Brain pericyte (primary cell): ENCODE measurements at places on chromosomes 3 and 15.

- DNase-seq, result no peak
Measured at GRCh38 chr3:193129607-193130006, 111.4 kb upstream of the PLAAT1 start.

GRCh38 chr15:34111488-34111887 lies 9.6 kb downstream of the PGBD4 start:
- no peak for DNase-seq

DNA sequence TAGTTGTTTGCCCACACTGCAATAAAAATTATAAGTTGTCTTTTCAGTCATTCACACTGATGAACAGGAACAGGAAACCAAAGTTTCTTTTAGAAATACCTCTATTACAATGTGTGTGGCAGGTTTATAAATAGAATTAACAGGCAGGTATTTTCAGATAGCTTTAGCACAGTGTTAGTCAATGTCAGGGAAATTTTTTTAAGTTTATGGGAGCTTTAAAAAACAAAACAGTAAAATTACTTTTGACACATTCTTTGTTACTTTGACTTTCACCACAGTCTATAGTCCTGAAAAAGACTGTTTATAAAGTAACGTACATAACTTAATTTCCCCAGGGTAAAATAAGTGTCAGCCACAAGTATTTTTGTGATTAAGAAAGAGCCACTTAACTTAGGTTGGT lies 38.1 kb downstream of the SERPINI1 start:
- no peak for DNase-seq

DNA sequence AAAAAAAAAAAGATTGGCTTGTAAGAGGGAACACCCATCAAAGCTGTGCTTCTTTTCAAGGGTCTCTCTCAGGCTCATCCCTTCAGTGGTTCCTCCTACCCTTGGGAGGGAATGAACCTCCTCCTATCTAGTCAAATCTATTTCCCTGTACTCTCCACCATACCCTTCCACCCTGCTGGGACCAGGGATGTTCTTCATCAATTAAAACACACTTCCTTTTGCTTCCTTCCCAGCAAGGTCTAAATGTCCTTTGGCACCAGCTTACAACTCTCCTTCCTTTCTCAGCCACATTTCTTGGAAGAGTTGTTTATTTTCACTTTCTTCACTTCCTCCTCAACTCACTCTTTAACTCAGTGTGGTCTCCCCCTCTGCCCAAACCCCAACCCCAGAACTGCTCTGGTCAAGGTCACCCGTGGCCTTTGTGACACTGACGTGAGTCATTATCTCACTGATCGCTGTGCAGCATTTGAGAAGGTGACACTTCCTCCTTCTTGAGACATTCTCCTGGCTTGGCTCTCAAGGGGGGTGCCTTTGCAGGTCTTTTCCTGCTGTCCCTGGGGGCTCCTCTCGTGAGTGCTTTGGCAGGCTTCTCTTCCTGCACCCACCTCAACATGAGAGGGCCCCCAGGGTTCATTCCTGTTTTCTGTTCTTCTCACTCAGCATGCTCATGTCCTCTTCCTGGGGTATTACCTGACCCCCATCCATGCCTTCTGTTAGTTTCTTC lies 210.5 kb upstream of the TLE3 start:
- no peak for DNase-seq

DNA sequence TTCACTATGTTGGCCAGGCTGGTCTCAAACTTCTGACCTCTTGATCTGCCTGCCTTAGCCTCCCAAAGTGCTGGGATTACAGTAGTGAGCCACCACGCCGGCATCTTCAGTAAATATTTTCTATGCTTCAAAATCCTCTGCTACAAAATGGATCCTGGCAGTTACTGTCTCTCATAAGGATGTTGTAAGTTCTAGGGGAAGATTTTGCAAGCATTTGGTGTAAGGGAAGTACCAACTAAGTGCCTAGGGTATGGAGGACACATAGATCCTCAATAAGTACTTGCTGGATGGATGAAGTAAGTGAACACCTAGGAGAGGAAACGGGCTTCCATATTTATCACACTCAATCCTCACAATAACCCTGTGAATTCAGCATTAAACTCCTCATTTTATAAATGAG lies 6.6 kb downstream of the TM4SF4 start:
- DNase-seq, result no peak

DNA sequence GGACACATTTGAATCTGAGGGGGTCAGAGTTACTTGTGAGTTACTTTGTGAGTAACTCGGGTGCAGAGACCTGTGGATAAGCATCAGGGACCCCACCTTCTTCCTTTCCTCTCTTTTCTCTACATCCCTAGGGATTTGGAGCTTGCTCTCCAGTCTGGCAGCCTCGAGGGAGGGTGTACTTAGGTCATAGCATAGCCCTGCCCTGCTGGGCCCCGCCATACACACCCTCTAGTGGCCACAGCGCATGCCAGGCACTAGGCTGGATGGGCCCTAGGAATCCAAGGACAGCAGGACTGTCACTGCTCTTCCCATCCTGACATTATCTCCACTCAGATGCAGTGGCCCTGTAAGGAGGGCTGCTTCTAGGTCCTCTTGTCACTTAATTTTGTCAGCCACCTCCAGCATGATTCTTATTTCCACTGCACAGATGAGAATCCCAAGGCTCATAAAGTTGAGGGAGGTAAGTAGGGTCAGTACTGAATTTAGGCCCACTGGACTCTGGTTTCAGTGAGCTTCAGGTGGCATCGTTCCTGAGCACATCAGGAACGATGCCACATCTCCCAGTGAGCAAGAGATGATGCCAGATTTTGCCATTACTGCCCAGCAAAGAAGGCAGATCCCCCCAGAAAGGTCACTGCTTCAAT lies 3.6 kb upstream of the SMAD6 start:
- no peak for DNase-seq

DNA sequence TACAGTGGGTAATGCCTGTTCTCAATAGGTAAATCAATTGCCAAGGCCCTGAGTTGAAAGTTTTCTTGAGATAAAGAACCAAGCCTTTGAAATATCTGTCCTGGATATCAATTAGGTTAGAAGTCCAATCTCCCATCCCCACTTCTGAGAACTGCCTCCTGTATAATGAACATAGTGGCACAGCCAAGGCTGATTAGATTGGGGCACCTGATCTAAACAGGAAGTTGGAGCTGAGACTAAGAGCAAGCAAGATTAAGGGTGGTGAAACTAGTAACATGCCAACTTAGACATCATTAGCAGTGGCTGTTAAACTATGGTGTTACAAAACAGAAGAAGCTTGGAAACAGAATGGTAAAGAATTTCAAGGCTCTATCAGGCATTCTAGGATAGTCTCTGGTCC lies 137.7 kb upstream of the TMEM108 start:
- DNase-seq, result no peak

DNA sequence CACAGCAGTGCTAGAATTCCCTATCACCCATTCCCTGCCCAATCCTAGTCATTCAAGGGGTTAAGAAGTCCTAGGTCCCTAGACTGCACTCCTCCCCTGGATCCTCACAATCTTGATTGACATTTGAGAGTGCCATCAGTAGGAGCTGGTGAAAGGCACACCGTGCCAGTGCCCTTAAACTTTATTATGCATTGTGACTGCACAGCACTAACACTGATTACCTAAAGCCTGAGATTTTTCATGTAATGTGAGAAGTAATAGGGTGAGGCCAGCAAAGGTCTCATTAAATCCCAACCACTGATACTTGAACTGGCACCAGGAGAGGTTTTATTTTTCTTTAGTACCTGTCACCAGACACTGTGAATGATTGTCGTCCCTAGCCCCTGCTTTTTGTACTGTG lies 16.3 kb downstream of the GXYLT2 start:
- DNase-seq, result no peak

- DNase-seq, result no peak
Measured at GRCh38 chr3:45098310-45098709, 47.9 kb downstream of the CDCP1 start.

- peak; percentile 31 for DNase-seq
Measured at GRCh38 chr3:101513419-101513986, 491 bp upstream of the SENP7 start.

- no peak for DNase-seq
Measured at GRCh38 chr3:148880681-148881080, 15.6 kb downstream of the CPA3 start.

- no peak for DNase-seq
Measured at GRCh38 chr3:122957707-122958689, 69.6 kb downstream of the SEMA5B start.

DNA sequence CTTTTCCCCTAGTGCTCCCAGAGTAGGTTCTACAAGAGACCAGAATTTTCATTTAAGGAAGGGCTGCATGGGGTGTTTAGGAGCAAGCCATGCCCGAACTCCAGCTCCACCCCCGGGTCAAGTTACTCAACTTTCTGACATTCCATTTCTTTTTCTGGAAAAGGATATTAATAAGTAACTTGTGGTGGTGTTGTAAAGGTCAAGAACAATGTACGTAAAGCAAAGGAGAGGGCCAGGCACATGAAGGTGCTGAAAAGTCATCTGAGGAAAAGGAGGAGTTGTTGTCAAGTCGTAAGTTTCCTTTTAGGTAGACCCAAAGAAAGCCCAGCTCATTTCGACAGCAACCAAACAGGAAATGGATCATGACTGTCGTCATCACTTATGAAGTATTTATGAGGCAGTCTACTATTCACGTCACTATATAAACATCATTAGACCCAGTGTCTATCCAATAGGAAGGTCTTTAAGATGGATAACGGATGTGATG lies 319.6 kb upstream of the IL12A start:
- no peak for DNase-seq

DNA sequence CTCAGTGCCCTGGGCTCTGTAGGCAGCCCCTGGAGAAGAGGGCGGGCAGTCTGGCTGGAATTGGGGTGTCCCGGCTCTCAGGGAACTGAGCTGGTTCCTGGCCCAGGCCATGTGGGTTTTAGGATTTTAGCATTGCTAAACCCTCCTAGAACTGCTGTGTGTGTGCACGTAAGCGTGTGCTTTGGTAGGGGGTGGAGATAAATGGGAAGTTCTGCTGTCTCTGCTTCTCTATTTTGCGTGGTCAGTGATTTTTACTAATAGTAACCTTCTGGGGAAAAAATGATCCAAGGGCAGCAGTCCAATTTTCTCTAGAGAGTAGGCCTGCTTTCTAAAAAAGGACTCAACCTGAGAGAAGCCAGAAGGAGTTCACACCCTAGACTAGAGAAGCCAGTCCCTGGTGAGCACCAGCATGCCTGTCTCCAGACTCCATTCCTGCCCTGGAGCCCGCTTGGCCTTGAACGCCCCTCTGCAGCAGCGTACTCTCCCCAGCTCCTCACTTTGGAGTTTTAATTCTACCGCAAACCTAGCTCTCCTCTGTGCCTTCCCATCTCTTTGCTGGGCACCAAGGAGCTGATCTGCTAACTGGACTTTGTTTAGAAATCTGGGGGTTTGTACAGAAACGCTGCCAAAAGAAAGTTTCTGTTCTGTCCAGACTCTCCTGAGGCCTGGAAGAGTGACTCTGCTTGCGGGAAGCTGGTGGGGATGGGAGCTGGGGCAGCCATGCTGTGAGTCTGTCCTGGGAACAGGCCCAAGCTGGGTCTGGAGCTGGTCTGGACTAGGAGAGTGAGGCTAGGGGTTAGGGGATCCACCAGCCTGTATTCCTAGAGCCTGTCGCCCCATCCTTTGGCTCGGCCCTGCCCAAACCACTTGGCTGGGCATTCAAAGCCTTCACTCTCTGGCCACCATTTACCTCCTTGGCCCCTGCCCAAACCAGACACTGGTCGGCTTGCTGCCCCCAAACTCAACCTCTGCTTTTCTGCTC lies 19.7 kb downstream of the CORO2B start:
- no peak for DNase-seq
